ENCODE measurements at places on chromosomes 4 and X. TPM values are rescaled to one million over a fixed set of nuclear protein-coding genes. Genes with fewer than 3 reads are reported as not detected.

The PDHA2 gene
- total RNA-seq, result not detected

The HTR2C gene
- not detected for total RNA-seq

The TLR1 gene
- 26.4 TPM for total RNA-seq

The AVPR2 gene
- total RNA-seq, result 3.0 TPM

The CENPE gene
- 0.78 TPM for total RNA-seq

The TNMD gene
- not detected for total RNA-seq

DNA sequence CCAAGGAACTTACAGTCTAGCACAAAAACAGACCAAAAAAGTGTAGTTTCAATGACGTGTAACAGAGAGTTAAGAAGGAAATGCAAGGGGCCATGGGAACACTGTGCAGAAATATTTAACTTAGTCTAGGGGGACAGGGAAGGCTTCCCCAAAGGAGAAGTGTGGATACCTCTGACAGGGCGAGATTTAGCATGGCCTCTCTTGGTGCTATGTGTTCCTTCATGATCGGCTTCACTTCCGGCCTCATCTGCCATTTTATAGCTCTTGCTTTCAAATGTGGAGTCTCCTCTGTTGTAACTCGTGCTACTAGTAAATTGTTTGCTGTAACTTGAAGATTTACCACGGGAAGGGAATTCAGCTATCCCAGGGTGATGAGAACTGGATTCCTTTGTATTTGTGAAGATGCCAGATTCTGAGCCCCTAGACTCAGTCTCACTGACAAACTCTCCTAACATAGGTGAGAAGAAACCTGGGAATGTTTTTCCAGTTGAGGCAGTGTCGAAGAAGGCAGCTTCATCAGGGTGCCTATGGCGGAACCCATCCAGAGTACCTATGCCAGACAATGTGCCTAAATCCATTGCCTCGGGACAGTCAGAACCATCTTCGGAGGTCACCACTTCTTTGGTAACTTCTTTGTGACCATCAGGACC is 5.0 kb downstream of the FGA start:
- no peak for DNase-seq

DNA sequence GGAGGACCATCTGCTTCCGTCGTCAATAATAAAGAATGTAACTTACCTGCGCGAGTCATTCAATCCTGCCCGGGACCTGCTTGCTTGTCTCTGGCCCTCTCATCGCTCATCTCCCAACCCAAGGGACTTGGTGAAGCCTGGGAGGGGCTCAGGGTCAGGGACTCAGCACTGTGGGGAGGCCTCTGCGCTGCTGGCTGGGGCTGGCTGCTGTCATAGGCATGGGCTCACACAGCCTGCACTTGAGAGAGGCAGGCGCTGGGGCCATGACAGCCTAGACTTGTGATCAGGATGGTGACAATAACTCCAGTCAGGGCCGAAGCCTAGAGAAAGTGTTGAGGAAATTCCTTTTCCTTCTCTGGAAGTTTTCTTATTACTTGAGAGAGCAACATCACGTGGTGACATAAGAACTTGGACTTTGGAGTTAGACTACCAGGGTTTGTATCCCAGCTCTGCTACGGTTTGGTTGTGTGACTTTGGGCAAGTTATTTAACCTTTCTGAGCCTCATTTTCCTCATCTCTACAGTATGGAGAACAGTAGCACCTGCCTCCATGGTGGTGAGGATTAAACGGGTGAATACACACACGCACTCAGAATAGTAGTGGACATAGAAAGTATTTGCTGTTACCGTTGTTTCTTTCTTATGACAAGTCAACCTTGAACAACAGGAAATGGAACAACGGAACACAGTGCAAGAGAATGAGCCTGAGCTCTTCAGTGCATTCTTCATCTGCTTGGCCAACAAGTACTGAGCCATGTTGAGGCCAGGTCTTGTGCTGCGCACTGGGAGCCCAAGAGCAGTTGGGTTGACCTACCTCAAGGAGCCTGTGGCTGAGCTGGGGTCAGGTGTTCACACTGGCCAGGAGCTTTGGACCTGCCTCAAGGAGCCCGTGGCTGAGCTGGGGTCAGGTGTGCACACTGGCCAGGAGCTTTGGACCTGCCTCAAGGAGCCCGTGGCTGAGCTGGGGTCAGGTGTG is 60.5 kb downstream of the TBC1D14 start:
- DNase-seq, result no peak

GRCh38 chr4:168097161-168097560 is 4.8 kb downstream of the ANXA10 start:
- DNase-seq, result no peak

DNA sequence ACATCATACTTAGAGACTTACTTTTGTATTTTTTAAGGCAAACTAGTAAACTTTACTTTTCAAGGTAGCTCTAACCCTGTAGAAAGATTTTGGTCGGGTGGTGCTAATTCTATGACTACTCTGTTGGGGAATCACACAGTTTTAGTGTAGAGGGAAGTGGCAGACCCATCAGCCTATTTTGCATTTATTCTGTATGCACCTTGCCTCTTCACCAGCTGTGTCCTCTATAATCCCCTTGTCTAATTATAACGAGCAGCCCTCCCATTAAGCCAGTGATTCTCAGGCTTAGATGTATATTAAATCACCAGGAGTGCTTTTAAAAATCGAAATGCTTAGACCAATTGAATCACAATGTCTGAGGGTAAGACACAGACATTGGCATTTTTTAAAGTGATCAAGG is 78.1 kb downstream of the GALNT7 start:
- DNase-seq, result no peak

DNA sequence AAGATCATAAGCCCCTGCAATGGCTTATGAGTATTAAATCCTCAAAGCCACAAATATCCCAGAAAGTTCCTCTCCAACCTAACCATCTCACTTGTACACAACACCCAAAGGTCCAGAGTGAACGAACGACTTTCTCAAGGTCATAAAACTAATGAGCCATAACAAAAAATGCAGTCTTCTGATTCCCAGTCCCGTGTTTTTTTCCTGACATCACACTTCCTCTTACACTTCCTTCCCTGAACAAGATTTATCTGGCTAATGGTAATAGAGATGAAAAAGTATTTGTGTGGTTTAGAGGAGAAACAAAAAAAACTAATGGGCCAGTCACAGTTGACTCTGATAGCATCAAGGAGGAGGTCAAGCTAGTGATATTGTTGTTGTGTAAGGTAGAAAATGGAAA is 99.5 kb upstream of the KLHL13 start:
- no peak for DNase-seq

DNA sequence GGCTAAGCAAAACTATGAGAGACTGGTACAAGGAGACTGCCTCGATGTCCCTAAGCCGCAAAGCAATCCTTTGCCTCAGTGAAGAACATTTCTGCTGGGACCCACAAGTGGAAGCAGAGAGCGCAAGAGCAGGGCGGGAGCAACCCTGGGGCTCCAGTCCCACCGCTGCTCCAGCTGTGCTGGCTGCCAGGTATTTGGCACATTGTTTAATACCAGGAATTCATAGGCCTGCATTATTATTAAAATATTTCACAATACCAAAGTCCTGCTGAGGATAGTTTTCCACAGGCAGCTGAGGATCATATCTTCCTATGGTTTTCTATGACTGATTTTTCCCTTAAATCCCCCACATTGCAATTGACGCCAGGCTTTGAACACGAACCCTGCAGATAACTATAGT is 163.5 kb upstream of the TLL1 start:
- no peak for DNase-seq

DNA sequence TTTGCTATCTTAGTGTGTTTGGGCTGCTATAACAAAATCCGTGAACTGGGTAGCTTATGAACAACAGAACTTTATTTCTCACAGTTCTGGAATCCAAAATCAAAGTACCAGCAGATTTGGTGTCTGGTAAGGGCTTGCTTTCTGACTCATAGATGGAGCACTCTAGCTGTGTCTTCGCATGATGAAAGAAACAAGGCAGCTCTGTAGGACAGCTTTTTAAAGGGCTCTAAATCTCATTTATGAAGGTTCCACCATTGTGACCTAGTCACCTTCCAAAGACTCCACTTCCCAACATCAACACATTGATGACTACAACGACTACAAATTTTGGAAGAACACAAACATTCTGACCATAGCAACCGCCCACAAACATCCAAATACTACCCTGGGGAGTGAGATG is 158.6 kb upstream of the LCORL start:
- no peak for DNase-seq

DNA sequence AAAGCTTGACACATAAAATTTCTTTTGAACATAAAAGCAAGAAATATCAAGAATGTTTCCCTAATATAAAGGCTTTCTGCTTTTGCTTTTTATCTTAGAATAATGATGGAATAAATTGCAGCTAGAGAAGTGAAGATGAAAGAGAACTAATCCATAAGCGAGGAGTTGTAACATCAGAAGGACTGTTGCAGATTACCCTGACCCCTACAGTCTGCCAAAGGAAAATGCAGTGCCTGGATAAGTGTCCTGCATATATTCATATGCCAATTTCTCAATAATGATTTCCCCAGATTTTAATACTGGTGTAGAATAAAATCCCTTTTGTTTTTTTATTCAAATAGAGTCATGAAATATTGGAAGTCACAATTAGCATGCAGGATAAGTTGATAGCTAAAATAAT is 115.9 kb downstream of the MAGEC2 start:
- no peak for DNase-seq

DNA sequence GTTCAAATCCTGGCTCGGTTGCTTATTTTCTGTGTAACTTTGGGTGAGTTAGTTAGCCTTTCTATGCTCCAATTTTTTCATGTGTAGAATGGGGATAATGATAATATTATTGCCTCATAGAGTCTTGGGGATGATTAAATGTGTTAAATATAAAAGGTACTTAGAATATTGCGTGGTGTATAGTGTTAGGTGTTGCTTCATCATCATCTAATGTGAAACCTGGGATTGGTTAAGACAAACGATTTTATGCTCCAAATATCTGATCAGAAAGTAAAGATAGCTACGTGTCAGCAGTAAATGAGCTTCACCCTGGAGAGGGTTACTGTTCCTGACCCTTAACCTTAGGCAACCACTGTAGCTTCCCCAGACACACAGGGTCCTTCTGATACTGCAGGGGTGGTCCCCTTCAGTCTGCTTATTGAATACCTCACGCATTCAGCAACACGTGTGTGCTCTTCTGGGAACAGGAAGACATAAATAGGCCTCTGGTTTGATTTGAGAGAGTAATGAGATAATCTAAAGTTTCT is 50.1 kb downstream of the GPAT3 start:
- DNase-seq, result no peak

- DNase-seq, result no peak
Observed at GRCh38 chrX:98068024-98068580, 1184.4 kb downstream of the RPA4 start.

GRCh38 chr4:184293552-184293951 is 75.9 kb upstream of the ENPP6 start:
- DNase-seq, result no peak

DNA sequence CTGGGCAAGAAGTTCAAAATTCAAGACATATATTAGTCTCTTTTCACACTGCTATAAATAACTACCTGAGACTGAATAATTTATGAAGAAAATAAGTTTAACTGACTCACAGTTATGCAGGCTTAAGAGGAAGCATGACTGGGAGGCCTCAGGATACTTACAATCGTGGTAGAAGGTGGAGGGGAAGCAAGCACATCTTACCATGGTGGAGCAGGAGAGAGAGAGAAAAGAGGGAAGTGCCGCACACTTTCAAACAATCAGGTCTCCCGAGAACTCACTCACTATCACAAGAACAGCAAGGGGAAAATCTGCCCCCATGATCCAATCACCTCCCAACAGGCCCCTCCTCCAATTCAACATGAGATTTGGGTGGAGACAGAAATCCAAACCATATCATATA is 273.3 kb upstream of the RASGEF1B start:
- no peak for DNase-seq

DNA sequence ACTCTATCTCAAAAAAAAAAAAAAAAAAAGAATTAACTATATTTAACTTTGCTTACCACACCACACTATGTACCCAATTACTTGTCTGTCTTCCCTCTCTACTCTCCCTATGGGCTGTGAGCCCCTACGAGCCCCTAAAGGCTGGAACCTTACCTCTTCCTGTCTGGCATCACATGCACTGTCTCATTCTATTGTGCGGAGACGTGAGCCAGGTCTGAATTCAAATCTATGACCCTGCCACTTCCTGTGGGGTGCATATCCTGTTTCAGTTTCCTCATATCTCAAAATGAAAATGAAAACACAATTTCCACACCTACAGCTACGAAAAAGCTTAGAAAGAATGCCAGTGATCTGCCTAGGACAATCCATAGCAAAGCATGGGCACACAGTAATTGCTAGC is 42.9 kb upstream of the HS3ST1 start:
- no peak for DNase-seq

- no peak for DNase-seq
Observed at GRCh38 chr4:157004279-157005161, 32.9 kb upstream of the PDGFC start.

DNA sequence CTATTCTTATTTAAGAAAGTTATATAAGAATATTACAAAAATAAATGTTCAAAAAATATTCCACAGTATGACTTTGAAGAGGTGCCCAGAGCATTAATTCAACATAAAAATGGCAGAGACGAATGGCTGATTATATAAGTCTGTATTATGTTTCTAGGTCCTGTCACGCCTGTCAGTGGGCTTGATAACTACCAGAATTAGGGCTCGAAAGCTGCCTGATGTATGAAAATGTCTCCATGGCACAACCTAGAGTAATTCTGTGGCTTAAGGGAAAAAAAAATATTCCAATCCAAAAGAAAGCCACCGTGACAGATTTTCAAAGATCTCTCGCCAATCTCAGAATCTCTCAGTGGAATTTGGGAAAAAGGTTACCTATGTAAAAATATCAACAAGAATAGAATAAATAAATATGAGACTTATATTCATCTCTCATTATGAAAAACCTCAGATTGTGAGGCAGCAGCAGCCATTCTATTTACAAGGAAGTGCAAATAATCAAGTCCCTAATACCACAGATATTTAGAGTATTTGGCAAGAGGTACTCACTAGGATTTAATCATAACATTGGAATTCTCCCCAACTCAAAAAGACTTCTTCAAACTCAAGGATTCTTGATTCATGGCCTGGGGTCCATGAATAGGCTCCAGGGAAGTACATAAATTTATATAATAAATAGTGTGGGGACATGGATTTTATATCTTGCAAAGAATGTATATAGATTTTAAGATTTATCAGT is 489.1 kb upstream of the INTU start:
- no peak for DNase-seq

- no peak for DNase-seq
Observed at GRCh38 chr4:152462047-152462446, 73.8 kb downstream of the FBXW7 start.

- no peak for DNase-seq
Observed at GRCh38 chrX:78661836-78662235, 2.7 kb upstream of the RTL3 start.

DNA sequence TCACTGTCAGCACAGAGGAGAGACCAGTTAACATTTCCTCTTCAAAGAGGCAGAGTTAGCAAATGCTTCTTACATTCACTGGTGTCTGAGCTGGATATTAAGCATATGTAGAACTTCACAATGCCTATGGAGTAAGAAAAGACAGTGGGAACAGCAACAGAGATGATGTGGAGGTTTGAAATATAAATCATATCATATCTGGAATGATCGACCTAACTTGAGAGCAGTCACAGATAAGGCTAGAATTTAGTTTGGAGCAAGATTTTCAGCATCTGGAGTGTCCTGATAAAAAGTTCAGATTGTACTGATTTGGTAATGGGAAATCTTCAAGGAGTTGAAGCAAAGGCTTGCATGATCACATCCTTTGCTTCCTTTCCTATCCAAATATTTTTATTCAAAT is 90.5 kb upstream of the ANKRD50 start:
- DNase-seq, result no peak
